ENCODE measurements at places on chromosomes 3 and 15.

DNA sequence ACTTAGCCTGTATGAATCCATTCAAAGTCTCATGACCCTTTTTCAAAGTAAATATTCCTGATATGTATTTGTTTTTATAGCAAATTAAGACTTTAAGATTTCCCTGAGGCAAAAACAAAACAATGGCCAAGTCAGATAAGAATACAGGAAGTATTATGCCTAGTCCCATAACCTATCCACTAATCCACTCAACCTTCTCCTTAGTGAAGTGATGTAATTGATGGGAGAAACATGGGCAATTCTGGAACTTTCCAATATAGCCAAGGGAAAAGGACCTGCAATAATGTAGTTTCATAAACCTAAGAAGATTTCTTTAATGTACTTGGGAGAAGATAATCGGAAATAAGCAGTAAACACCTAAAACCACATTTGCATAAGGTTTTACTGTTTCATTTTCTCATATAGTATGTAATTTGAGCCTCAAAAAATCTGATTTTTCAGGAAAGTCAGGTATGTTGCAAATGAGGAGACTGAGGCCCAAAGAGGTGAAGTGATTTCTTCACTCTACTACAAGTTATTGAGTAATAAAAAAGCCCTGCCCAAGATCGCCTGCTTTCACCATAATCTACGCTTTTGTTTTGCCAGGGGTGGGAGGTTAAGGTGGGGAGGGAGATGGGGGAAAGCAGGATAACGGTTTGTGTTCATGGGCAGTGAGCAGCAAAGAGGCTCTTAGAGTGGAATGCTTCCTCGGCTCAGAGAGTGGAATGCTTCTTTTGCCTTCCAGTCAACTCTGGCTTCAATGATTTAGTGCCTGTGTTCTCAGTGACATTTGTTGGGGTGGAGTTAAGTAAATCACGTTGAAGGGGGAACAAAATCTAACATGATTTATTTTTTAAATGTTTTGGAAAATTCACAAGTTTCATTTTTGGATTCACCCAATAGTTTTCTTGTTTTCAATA lies 95.0 kb upstream of the FNDC3B start:
- peak; percentile 58 for DNase-seq

DNA sequence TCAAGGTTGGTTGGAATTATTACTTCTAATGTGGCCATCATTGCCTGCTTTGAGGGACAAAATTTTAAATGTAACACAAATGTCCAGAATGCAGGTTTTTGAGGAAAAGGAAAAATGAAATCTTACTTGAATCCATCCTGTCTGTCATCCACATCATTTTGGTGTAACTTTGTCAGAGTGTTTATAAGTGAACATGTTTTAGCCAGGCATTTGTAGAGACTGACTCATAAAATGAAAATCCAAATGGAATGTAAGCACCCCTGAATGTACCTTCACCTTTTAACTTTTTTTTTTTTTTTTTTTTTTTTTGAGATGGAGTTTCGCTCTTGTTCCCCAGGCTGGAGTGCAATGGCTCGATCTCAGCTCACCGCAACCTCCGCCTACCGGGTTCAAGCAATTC lies 141.8 kb upstream of the BNIP2 start:
- DNase-seq = no peak

- no peak for DNase-seq
Measured at GRCh38 chr3:17865631-17866030, 123.2 kb upstream of the TBC1D5 start.

GRCh38 chr15:88749699-88750098 lies 53.5 kb upstream of the ACAN start:
- no peak for DNase-seq

DNA sequence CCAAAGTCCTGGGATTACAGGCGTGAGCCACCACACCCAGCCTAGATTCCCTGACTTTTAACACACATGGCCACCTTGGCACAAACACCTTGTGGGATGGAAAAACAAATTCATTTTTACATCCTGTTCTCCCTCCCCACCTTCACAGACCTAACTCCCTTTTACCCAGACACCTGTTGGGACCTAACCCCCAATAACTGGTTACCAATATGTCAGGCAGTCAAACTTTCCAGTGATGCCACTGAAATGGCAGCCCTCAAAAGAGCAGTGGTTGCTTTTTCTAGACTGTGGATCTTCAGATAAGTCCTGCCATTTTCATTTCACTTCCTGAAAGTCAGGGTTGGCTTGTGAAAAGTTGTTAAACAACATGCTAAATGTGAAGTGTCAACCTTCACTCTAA lies 34.9 kb downstream of the SIN3A start:
- DNase-seq = no peak

DNA sequence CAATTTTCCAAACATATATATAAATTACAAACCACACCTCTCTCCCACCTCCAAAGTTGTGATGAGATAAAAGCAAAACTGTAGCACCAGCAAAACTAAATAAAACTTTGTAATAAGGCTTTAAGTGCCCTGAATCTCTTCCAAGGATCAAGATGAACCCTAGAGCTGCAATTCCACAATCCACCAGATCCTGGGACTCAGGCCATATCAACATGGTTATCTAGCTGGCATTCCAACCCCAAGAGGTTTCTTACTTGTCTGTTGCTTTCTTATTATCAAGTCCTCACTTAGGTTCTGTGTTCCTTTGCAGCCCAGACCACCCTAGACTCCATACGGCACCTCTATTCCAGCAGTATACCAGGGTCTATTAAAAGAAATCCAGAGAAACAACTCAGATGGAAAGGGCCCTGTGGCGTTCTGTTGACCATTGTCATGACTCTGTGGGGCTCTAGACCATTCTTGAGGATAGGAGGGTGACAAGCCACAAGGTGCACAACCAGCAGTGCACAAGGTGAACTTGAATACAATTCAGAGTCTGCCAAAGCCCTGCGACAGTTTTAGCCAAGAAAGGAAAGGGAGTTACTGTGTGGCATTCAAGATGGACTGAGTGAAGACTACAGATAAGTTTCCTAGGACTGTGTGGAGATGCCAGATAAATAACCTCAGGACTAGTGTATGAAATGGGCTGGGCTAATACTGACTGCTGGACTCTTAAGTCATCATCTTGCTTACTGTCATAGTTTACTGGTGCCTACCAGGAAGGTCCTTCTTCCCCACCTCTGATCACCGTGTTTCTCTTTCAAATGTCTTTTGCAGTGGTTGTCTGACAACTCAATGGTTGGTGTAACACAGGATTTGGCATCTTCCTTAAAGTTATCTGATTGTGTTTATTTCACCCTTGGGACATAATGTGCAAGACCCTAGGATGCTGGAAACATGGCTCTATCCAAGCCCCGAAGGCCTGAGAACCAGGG lies 27.2 kb downstream of the ACKR2 start:
- DNase-seq = no peak

DNA sequence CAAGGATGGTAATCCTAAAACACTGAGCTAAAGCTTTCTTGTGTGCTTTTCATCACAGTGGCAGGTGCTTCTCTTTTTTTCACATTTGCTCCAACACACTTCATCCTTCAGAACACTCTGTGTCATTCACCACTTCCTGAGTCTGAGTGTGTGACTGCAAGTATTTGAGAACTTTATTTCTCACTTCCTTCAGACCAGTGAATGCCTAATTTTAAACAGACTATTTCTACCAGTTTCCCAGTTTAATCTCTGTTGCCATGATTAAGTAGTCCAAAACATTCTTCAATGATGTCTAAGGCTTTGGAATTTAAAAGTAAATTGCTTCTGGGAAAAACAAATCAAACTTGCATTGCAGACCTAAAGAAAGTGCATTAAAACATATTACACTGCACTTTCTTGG lies 541.2 kb downstream of the RBMS3 start:
- no peak for DNase-seq

- no peak for DNase-seq
Measured at GRCh38 chr15:85746641-85747040, 48.1 kb downstream of the KLHL25 start.

- DNase-seq = peak; percentile 64
Measured at GRCh38 chr3:57026944-57027343, 33.5 kb upstream of the SPATA12 start.

DNA sequence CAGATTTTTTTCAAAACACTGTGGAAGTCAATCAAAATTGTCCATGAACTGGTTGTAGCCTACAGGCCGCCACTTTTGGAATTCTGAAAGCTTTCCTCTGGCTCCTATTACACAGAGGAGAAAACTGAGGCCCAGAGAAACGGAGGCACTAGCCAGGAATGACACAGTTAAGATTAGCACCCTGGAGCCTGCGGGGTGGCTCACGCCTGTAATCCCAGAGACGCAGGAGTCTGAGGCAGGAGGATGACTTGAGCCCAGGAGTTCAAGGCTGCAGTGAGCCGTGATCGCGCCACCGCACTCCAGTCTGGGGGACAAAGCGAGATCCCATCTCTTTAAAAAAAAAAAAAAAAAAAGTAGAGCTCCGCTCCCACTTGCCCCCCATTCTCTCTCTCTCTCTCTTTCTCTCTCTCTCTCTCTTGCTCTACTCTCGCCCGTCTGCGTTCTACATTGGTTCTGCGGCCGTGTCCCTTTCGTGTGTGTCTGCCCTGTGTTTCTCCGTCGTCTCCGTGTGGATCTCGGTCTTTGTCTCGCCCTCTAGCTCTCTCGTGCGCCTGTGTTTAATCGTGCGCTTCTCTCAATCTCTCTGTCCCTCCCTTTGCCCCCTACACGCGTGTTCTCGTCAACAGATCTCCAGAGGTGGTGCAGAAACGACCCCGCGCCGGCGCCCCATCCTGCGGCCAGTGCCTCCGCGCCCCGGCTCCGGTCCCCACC lies 512 bp upstream of the TRH start:
- DNase-seq = no peak

DNA sequence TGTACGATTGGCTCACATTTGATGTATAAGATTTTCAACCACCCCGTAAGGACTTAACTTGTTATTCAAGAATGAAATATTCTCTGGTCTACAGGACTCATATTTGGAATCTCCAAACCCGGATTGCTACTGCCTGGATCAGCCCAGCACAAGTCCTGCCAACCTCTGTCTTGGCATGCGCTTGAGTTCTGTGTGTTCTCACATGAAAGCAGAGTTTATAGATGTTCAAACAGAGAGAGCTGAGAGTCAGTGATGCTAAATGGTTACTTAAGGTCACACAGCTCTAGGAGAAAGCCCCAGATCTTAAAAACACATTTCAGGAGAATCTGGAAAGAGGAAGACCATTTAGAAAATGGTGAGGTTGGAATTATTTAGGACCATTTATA lies 268.0 kb upstream of the TBL1XR1 start:
- DNase-seq = peak; percentile 27

DNA sequence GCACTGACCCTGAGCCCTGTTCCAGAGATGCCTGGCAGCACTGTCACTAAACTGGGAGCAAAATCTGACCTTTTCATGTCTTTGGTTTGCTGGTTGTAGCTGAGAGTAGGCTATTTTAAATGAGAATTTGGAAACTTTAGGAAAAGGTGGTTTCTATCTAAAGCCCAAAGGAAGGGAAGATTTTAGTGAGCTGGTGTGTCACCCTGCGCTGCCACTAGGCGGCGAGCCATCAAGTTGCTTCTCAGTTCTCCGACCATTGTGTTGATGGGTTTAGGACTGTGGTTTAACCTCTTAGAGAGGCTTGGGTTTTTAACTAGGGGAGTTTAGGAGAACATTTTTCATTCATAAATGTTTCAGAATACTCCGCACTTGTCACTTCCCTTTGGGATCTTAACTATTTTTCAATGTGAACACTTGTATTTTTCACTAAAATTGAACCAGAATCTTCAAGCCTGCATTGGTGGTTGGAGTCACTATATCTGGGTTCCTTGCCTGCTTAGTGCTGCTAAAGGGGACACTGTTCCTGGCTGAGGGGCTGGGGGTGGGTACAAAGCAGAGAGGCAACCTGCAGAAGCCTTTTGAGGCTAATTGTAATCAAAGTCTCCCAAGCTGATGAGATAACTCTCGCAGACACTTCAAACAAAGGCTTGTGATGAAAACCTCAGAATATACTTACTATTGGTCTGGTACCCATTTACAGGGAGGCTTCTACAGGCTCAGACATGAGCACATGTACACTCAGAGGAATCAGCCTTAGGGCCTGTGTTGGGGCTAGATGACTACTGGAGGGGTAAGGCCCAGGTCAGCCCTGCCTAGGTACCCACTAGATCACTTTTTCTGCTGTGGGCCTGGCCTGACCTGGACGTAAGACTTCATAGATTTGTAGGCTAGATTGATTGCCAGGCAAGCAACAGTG lies 16.8 kb downstream of the EXOSC7 start:
- DNase-seq = peak; percentile 20

GRCh38 chr15:25093455-25094029 lies 138.8 kb downstream of the SNRPN start:
- no peak for DNase-seq

DNA sequence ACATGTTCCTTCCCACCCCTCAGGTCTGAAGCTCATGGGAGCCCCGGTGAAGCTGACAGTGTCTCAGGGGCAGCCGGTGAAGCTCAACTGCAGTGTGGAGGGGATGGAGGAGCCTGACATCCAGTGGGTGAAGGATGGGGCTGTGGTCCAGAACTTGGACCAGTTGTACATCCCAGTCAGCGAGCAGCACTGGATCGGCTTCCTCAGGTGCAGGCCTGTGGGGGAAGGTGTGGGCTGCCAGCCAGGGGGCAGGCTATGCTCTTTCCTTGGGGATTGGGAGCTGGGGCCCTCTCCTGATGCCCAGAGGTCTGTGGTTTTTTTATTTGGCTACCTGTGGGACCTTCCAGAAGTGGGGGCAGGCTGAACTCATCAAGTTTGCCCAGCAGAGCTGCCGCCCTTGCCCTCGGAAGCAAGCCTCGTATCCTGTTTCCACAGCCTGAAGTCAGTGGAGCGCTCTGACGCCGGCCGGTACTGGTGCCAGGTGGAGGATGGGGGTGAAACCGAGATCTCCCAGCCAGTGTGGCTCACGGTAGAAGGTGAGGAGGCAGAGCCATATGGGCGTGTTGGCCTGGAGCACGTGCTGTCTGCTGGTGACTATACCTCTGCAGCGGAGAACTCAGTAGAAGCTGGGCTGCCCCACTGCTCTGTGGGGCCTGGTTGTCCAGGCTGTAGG lies 2.2 kb downstream of the TYRO3 start:
- no peak for DNase-seq

DNA sequence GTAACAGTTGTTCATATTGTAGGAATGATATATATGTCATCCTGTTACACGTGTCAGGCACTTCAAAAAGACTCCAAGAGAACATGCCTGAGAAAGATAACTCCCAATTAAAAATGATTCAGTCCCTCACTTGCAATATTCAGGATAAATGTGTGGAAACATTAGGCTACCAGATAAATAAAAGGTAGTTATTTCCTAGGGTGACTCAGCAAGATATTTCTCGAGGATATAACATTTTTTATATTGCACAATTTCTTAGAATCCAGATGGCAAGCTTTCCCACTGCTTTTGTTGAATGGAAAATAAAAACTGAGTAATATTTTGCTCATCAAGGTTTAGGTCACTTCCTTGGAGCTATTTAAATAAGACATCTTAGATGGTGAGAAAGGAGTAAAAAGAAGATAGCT lies 181.4 kb downstream of the GAP43 start:
- DNase-seq = no peak
